ENCODE measurements at places on chromosomes 6 and 20.
A peak's percentile ranks its signal among the peaks of the same experiment; 100 is the strongest.

- no peak for DNase-seq
Measured at GRCh38 chr6:35778437-35778836, 2.0 kb downstream of the CLPSL2 start.

DNA sequence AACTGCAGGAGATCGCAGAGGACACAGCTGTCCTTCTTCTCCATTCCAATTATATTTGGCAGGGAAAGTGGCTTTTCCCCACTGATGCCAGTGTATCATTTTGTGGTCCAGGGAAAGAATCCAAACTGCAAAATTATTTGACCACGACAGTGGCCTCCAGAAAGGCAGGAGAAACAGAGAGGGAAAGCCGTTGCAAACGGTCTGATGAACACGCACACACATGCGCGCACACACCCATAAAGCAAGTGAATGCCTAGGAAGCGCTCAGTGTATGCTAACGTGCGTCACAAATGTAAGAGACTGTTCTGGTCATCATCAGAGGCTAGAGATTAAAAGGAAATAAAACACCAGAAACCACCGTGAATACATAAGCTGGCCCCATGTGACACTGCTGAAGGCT, 54.0 kb downstream of the NPEPL1 start:
- DNase-seq, result no peak

GRCh38 chr6:157228426-157229131, 94.7 kb downstream of the TMEM242 start:
- DNase-seq, result peak; percentile 96

- peak; percentile 70 for DNase-seq
Measured at GRCh38 chr20:63183422-63184146, 32.3 kb downstream of the YTHDF1 start.

DNA sequence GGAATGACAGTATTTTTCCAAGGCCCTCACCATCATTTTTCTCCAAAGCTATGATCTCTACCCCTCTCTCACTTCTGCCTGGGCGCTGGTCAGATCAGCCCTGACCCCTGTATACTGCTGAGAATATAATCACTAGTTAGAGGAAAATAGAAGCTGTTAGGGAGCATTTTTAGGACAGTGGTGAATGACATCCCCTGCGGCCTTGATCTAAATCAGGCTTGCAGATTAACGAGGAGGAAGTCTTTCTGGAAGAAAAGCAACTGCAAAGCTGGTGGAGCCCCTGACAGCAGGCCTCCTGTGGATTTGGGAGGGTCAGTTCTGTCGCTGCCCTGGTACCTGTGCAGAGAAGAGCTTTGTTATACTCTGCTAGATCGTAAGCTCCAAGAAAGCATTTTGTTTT, 107.9 kb downstream of the RPP40 start:
- no peak for DNase-seq

DNA sequence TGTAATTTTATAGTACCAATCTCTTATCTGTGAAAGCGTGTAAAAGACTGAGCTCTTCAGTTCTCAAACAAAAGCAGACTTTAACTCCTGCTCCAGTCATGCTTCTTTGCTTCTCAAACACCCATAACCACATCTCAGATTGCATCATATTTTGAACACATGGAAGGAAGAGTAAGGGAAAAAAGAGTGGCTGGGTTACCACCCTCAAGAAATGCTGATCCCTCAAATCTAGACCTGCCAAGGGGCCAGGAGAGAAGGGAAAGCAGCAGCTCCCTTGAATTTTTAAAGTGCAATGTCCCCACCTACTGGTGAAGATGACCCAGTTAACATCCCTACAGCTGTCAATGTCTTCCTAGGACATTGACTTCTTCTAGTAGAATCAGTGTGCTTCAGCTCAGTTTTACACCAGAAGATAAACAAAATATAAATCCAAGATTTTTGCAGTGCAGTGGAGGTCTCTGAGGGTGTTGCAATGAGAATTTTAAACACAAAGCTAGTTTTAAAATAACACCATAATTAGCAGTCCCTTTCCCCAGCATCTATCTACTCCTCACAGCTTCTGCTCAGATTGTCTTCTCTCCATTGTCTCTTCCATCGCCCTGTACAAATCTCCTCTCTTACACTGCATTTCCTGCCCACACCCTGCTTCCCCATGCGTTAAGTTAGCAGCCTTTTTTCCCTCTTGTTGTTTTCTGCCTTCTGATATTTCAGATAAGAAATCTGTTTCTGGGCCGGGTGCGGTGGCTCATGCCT, 22.6 kb upstream of the HLA-DQB2 start:
- DNase-seq, result peak; percentile 49

DNA sequence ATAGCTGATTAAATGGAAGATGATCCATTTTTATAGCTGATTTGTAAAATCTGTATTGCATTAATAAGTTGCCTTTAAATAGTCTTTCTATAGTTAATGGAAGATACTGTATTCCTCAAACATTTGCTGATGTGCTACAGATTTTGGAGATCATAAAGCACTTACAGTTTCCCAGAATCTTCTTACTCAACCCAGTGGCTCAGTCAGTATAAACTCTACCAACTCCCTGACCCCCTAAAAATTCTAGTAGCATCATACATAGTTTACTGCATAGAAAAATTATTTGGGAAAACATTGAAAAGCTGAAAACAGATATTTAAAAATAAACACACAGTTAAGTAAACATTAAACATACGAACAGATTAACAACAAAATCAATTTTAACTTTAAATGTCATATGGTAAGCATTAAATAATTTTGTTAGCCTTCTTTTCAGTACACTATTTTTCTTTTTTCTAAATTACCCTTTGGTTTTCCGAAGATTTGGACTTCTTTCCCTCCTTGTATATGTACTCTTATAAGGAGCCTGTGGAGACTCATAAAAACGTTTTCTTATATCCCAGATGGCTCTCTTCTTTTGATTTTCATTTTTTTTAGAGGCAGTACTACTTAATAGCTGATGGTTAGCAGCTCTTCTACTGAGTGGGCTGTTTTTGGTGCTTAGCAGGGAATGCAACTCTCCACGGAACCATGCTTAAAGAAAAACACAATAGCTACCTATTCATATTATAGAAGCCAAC, 62.7 kb upstream of the BMP5 start:
- DNase-seq, result no peak

- no peak for DNase-seq
Measured at GRCh38 chr6:108946695-108947094, 98.5 kb downstream of the ARMC2 start.

DNA sequence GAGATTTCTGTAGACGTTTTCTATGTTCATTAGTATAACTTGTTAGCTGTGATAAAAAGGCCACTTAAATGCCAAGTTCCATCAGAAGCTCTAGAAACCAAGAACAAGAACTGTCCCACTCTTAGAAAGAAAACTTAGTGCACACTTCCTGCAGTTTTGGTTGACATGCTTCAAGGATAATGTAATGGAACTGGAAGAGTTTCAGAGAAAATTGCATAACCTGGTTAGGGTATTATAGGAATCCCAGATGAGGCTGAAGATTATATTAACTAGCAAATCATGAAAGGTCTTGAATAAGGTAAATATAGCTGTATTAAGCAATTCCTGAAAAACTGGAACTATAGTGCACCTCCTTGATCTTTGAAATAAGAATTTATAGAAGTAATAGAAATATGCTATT, 1.8 kb upstream of the PHACTR2 start:
- no peak for DNase-seq

DNA sequence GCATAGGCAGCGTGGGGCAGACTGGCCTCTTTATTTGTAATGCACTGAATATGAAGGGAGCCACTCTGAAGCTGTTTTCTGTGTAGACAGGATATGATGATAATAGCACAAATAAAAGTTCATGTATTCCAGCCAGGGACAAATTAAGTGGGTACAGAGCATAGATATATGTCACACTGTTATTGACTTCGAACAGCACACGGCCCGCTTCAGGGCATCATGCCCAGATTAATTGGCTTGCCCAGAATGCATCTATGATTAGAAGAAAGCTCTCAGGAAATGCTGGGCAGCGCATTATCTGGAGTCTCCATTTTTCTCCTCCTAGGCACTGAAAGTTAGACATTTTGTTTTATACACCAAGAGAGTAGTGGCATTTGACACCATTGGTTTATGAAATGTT, 26.3 kb upstream of the SASH1 start:
- DNase-seq, result no peak

GRCh38 chr6:1764397-1764987, 154.8 kb downstream of the FOXC1 start:
- DNase-seq, result no peak

DNA sequence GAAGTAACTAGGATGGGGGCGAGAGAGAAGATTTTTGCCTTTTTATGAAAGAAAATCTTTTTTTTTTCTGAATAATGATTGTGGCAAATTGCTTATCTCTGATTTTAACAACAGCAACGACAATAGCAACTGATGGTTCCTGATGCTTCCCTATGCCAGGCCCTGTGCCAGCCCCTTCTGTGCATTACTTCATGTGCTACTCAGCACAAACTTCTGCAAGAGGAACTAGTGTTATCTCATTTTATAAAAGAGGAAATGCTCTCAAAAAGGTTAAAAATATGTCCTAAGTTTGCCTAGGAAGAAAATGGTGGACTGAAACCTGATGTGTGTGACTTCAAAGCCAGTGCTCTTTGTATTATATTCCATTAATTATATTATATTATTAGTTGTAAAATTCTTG, 74.0 kb upstream of the RALGAPA2 start:
- DNase-seq, result no peak

- no peak for DNase-seq
Measured at GRCh38 chr20:42981253-42981652, 208.5 kb downstream of the PTPRT start.

DNA sequence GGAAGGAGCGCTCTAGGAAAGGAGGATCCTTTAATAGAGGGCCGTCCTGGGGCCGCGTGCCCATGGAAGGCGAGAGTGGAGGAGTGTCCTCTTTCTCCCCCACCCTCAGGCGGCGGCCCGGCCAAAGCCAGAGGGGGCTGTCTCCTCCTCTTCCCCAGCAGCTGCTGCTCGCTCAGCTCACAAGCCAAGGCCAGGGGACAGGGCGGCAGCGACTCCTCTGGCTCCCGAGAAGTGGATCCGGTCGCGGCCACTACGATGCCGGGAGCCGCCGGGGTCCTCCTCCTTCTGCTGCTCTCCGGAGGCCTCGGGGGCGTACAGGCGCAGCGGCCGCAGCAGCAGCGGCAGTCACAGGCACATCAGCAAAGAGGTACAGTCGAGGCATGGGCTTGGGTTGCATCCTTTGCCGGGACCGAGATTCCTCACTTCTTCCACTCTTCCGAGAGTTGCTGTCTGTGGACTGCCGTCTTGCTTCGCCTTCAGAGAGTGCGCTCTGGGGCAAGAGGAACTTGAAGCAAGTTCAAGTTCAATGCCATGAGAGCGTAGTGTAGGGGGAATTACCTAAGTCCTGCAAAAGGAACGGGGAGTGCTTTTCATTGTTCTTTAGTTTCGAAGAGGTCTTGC, at the start of gene LAMA2:
LAMA2 (plus strand) TSS at position 148 of the 621 bp plus-strand sequence; CDS start at position 256, 108 bp downstream.
- no peak for DNase-seq

- no peak for DNase-seq
Measured at GRCh38 chr6:163771180-163771579, 356.7 kb downstream of the QKI start.

GRCh38 chr6:13813026-13813425, 1.3 kb downstream of the MCUR1 start:
- DNase-seq, result no peak

DNA sequence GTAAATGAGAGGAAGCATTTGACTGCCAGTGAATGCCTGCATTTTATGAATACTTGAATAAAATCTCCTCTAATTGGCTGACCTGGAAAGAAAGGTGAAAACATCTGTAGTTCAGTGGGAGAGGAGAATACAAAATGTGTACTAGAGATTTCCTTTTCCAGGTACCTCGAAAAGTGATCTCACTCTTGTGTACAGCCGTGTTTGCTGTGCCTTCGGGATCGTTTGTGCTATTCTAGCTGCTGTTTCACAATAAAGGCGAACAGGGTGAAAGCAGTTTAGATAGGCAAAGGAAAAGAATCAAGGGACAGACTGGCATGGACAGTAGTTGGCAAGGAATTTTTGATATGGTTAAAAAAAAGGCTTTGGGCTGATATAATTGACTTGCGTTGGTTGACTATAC, 112.3 kb downstream of the ARID1B start:
- DNase-seq, result no peak

DNA sequence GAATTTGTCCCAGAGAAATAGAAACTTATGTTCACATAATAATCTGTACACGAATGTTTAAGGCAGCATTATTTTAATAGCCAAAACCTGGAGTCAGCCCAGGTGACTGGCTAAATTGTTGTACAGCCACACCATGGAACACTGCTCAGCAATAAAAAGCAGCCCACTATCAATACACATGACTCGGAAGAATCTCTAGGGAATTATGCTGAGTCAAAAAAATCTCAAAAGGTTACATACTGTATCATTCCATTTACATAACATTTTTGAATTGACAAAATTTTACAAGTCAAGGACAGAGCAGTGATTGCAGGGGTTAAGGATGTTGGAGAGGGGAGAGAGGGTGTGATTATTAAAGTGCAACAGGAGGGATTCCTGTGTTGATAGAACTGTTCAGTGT, 163.4 kb downstream of the UBE3D start:
- no peak for DNase-seq

- DNase-seq, result no peak
Measured at GRCh38 chr6:137715589-137716045, 151.4 kb upstream of the TNFAIP3 start.

GRCh38 chr6:157021993-157022740, 245.0 kb downstream of the ARID1B start:
- peak; percentile 83 for DNase-seq

DNA sequence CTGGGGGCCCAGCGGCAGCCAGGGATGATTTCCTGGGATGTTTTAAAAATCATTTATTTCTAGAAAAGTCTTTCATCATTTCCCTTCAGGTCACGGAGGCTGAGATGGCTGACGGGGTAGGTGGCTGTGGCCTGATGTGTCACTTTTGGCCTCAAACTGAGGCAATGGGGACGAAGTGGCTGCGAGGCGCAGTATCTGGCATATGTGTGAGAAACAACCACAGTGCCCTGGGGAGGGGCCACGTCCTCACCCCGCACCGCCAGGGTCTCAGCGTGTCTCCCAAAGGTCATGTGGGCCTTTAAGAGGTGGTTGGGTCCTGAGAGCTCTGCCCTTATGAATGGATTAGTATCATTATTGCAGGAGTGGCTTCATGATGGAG, 120.0 kb downstream of the CEBPB start:
- no peak for DNase-seq

GRCh38 chr6:106629859-106630163, 433 bp downstream of the QRSL1 start:
- peak; percentile 38 for DNase-seq
